Upper lobe of right lung (tissue), 1 donor: ENCODE measurements at places on chromosomes 7 and 10.

GRCh38 chr10:69748621-69749020, 53.1 kb upstream of the COL13A1 start:
- no peak for DNase-seq

GRCh38 chr7:101501351-101501750, 127.7 kb downstream of the MYL10 start:
- DNase-seq: no peak

GRCh38 chr7:135193615-135194081, 17.7 kb downstream of the WDR91 start:
- DNase-seq: no peak

DNA sequence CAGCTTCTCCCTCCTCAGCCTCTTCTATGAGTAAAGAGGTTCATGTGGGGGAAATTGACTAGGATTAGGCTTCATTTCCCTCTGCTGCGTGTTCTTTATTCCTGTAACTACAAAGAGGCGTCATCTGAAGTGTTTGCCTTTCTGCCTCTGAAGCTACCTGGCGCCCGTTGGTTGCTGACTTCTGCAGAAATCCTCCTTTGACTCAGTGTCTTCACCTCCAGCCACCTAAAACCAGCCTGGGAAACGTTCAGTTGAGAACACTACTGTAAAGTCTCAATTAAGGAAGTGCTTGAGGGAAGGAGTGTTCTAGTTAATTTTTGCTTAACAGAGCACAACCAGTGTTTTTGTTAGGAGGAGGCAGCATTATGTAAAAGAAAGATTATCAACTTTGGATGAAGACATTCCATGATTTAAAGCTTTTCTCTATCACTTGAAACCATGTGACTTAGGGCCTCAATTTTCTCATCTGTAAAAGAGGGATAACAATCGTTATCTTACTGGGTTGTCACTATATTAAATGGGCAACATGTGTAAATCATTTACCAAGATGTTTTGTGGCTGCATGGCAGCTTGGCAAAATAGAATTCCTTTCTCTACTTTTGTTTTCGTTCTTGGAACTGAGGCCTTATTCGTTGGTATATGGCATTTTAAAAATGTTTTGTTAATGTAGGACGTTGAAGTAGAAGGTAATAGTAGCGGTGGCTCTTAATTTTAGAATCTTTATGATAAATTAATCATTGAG, 642.9 kb downstream of the SDK1 start:
- DNase-seq: no peak

GRCh38 chr7:132882714-132883428, 199.0 kb downstream of the CHCHD3 start:
- no peak for DNase-seq

GRCh38 chr10:132786884-132787494, 1.0 kb upstream of the NKX6-2 start:
- no peak for DNase-seq

- DNase-seq: no peak
Observed at GRCh38 chr10:71837098-71837827, 13.8 kb downstream of the PSAP start.
